ENCODE measurements at places on chromosomes 3 and 15.
A peak's percentile ranks its signal among the peaks of the same experiment; 100 is the strongest.

- DNase-seq: peak; percentile 83
Measured at GRCh38 chr3:64220161-64220914, 4.9 kb downstream of the PRICKLE2 start.

GRCh38 chr3:98504539-98504938 is 7.1 kb downstream of the OR5K2 start:
- DNase-seq: no peak

DNA sequence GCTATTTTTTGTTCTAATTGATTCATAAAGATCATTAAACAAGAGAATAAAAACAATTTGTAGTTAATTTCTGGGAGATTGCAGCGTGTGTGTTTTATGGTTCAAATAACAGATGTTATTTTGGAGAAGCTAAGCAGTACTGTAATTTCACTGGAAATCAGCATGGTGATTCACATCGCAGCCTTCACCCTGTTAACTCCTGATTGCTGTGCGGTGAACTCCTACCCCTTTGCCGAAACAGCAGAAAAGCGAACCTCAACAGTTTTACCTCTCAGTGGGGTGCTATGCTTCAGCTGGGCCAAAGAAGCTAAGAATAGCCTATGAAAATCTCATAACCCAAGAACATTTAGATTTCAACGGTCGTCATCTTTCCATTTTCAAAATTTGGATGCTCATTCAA is 441.5 kb upstream of the RARB start:
- no peak for DNase-seq

GRCh38 chr3:41304593-41304992 is 105.3 kb downstream of the CTNNB1 start:
- DNase-seq: peak; percentile 26

GRCh38 chr3:50378024-50378423 is 18.7 kb upstream of the TMEM115 start:
- no peak for DNase-seq

GRCh38 chr15:52172869-52173268 is 18.3 kb downstream of the GNB5 start:
- no peak for DNase-seq

DNA sequence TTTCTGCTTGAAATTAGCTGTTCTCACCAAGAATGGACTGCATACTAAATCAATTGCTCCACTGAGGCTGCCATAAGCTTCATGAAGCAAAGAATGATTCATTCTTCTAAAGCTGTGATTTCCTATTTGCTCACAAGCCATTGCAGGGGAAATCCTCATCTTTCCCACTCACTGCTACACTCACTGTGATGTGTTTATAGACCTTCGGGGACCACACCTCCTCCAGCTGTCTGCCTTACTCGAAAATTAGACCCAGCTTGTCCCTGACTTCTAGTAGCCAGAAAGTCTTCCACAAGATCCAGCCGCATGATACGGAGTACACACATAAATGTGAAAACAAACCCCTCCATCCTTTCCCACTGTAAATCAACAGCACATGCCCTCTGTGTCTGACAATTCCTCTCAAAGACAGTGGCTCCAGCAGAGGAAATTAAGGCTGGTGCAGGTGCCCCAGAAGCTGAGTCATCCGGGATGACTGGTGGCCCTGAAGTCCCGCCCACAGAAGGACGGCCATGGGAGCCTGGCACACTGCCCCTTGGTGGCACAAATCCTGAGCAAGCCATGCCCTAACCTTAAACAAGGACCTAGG is 172.0 kb downstream of the STT3B start:
- peak; percentile 59 for DNase-seq

DNA sequence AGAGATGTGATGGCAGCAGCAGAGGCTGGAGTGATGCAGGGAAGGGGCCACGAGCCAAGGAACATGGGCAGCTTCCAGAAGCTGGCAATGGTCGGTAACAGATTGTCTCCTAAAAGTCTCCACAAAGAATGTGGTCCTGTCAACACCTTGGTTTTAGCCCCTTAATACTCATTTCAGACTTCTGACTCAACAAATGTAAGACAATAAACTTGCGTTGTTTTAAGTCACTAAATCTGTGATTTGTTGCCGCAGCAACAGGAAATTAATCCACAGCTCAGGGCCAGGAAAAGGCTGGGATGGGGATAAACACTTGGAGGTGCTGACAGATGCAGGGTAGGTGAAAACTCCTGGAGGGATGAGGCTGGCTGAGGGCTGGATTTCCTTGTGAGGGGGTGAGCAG is 69.9 kb downstream of the OXNAD1 start:
- peak; percentile 70 for DNase-seq
